ENCODE measurements at places on chromosomes 5 and 9.

- DNase-seq, result no peak
Observed at GRCh38 chr9:5553211-5553610, 42.9 kb downstream of the PDCD1LG2 start.

DNA sequence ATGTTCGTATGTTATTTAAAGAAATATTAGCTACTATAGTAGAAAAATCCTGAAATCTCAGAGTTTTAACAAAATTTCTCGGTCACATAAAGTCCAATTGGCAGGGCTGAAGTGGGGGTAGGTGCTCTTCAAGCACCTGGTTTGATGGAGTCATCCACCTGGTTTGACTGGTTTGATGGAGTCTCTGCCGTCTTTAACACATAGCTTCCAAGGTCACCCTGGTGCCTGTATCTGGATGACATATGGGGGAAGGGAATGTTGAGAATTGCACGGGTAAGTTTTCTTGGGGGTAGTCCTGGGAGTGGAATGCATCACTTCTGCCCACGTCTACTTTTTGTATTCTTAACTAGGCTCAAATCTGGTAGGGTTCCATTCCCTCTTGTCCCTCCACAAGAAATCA is 351.2 kb downstream of the SH3GL2 start:
- DNase-seq, result no peak

DNA sequence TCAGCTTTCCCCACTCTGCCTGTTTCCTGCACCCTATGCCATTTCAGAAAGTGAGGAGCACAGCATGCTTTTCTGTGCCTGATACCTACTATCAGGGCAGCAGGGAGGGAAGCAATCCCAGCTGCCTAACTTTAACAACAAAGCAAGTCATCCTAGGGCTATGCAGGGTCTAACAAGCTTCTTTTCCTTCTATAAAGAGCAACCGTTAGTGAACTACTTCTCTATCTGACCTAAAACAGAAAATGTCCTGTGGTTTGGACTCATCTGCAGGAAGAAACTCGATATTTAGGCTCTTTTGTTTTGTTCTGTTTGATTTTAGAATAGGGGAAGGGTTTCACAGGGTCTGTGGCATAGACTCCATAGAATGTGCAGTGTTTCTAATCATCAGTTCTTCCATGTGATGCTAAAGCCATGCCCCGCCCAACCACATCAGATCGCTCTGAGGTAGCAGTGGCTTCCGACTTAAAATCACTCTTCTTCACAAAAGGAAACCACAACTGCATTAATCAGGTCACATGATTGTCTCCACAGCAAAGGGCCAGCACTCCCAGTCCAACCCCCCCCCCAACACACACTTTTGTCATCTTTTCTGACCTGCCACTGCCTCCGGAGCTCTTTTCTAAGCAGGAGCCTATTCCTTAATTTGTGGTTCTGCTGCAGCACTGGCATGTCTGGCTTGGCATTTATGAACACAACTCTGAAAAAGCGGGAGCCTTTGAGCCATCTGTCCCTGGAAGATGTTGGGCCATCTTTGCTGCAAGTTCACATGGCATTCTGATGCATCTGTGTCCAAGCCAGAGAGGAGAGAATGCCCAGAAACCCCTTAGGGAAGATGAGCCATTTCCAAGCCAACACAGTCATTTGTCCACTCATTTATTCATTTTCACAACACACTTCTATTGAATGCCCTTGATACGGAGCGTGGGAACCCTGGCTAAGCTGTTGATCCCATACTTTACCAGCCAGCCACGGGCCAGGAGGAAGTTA is 71.6 kb downstream of the CFAP90 start:
- no peak for DNase-seq

- no peak for DNase-seq
Observed at GRCh38 chr5:31937226-31937625, 236.9 kb downstream of the GOLPH3 start.

DNA sequence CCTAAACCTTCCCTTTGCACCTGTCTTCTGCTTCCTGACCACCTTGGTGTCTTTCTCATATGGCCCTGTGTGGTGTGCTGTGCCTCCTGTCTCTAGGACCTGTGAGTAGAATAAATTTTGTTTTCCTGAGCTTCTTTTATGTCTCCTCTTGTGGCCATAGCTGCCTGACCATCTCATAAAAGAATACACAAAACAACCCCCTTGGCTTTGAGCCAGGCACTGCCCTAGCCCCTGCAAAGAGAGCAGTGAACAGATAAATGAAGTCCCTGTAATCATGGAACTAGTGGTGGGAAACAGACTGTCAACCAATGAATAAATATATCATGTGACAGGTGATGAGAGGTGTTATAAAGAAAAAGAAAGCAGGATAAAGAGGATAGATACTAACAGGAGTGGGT is 485.1 kb downstream of the CSNK1G3 start:
- DNase-seq, result no peak

GRCh38 chr9:136923881-136924280 is 20.7 kb downstream of the FBXW5 start:
- no peak for DNase-seq

DNA sequence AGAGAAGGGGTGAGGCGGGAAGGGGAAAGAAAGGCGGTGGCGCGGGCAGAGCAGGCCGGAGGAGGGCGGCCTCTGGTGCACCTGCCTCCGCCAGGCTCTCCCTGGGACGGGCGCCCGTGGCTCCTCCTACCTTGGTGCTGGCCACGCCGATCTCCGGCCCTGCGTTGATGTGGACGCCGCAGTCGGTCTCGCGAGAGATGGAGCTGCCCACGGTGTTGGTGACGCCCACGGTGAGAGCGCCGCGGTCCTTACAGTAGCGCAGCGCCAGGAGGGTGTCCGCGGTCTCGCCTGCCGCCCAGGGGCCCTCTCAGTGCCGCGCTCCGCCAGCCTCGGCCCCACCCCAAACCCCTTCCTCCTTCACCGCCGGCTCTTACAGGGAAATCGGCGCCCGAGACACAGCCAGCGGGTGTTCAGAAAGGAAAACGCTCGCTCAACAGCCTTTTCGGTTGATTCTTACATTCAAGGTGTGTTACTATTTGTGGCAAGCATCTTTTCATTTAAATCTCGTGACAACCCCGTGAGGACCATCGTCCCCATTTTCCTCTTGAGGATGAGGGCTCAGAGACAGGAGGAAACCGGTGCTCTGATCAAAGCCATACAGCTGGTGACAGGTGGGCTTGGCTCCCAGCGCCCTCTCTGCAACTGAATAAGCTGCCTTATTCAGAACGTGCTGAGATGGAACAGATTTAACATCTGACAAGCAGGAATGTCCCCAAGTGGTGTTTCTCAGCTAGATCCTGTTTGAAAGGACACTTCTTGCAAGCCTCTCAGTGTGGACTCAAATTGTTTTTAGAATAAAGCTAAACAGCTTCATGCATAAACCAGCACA is 22.0 kb upstream of the MAPK9 start:
- peak; percentile 93 for DNase-seq

DNA sequence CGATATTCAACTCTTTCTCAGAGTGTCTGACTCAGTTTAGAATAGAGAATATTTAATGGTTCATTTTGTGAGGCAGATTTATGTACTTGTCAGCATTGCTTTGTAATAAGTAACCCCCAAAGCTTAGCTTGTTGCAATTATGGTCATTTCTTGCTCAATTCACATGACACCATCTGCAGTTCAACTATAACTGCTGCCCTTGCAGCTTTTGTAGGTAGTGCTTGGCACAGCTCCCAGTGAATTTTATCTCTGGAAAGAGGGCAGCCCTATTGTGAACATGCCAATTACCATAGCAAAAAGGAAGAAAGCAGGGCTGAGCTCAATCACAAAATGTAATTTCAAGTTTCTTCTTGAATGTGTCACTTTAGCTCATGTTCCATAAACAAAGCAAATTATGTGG is 1587.7 kb upstream of the ACO1 start:
- no peak for DNase-seq

DNA sequence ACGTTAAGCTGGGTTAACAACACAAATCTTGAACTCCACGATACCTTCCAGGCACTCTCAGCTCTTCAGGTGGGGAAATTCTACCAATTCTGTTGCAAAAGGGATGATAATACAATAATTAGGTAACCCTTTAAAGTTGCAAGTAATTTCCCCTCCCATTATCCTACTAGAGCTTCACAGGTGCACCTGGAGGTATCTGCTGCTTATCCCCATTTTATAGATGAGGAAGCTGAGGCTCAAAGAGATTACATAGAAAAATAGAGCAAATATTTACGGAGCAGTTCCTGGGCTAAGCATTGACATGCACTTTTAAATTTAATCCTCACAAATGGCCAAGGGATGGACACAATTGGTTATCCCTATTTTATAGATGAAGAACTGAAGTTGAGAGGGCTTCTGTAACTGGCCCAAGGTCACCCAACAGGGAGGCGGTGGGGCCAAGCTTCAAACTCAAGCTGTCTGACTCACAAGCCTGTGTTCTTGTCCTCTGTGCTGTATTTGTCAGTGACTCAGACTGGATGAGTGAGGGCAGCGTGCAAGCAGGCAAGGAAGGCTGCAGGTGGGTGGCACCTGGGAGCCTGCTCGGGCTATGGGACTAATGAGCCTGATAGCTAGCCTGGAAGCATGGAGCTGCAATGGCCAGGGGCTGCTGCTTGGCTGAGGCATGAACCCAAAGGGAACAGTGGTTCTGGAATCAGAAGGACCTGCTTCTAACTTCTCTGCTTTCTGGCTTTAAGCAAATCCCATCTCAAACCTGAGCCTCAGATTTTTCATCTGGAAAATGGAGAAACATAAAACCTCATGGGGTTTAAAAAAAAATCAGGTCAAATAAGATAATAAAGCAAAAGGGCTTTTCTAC is 105.5 kb downstream of the PDE6A start:
- DNase-seq, result no peak

- no peak for DNase-seq
Observed at GRCh38 chr9:84463272-84463671, 122.7 kb upstream of the SLC28A3 start.

GRCh38 chr5:111379391-111379816 is 132.9 kb downstream of the STARD4 start:
- no peak for DNase-seq

DNA sequence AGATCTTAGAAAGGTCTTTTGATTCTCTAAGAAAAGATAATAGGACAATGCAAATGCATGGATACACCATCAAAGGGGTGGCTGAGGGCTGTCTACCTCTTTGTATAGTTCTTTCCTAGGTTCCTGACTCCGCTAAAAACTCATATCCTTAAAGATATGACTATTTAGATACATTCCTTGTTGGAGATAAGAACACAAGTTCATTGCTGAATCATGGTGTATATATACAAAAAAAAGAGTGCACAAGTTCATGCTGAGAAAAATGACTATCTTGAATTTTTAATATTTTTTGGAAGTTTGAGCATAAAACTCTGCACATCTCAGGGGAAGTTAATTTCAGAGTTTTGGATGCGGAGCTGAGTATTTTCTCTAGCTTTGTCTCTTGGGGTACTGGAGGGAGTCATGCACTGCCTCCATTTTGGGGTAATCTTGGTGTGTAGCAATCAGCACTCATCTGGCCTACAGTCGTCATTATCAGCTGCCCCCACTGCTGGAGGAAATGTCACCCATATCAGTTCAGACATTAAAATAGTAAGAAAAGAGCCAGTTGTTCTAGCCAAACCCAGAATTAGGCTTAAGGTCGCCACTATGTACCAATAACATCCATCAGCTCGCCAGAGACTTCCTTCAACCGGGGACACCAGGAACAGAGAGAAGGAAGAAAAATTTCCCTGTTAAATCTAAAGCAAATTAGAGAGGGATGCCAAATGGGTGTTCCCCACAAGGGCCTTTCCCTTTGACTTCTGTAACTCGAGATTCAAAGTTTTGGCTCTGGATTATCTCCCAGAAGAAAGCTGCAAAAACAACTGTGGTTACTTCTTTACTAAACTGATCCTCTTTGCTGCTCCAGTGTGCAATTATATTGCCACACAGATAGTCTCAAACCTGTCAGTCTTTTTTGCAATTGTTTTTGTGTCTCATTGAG is 49.0 kb downstream of the PTTG1 start:
- DNase-seq, result no peak

- DNase-seq, result peak; percentile 13
Observed at GRCh38 chr5:16931334-16932110, 4.6 kb downstream of the MYO10 start.

- peak; percentile 96 for DNase-seq
Observed at GRCh38 chr9:8234316-8234715, 434.7 kb upstream of the DMAC1 start.

DNA sequence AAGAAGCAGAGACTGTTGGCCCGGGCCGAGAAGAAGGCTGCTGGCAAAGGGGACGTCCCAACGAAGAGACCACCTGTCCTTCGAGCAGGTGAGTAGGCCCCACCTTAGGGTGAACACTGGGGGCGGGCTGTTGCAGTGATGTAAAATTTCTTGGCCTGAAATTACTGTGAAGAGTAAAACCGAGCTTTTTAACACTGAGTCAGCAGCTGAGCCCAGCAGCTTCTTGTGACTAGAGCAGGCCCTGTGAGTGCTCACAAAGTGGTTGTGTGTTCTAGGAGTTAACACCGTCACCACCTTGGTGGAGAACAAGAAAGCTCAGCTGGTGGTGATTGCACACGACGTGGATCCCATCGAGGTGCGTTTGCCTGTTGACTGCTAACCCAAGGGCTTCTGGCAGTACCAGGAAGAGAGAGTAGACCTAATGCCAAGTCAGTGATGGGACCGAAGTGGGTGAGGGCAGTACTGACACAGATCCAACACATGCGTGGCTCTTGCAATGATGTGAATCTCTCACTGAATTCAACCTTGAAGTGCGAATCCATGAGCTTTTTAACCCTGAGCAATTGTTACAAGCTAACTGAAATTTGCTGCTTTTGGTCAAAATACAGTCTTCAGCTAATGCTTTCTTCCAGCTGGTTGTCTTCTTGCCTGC is 2.1 kb downstream of the RPL7A start:
- DNase-seq, result no peak

- DNase-seq, result peak; percentile 49
Observed at GRCh38 chr5:171310212-171310818, 1.3 kb downstream of the TLX3 start.

GRCh38 chr5:154862766-154863165 is 4.3 kb downstream of the CNOT8 start:
- no peak for DNase-seq

DNA sequence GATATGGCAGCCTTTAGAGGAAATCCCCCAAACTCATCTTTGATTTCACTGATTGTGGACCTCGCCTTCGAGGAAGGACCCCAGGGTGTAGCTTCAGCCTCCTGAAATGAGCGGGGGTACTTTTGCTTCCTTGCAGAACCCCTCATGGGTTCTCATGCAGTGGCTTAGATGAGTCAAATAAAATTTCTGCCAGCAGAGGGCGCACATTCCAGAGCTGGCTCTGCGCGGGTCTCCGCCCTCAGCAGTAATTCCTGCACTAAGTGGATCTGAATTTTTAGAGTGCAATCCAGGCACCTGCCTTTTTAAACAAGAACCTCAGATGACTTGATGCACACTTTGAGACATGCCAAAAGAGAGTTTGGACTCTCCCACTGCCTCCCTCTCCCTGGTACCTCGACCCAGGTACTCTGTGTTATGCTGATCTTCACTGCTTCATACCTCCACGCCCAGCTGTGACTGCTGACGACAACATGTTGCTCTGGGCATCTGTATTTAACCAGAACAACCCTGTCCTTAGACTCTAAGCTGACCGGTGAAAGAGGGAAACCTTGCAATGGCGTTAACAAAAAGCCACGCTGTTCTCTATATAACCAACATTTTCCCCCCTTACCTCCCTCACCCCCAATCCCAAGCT is 7.3 kb downstream of the EGFLAM start:
- peak; percentile 90 for DNase-seq
